Neural progenitor cell (in vitro differentiated cells): ENCODE measurements at places on chromosomes 12 and 14.

- peak; percentile 85 for DNase-seq
Measured at GRCh38 chr12:70590051-70590450, 47.2 kb downstream of the PTPRB start.

GRCh38 chr12:65004270-65004669 lies 116.8 kb downstream of the WIF1 start:
- no peak for DNase-seq

- DNase-seq = no peak
Measured at GRCh38 chr12:67893022-67893580, 96.1 kb upstream of the IFNG-AS1 start.

DNA sequence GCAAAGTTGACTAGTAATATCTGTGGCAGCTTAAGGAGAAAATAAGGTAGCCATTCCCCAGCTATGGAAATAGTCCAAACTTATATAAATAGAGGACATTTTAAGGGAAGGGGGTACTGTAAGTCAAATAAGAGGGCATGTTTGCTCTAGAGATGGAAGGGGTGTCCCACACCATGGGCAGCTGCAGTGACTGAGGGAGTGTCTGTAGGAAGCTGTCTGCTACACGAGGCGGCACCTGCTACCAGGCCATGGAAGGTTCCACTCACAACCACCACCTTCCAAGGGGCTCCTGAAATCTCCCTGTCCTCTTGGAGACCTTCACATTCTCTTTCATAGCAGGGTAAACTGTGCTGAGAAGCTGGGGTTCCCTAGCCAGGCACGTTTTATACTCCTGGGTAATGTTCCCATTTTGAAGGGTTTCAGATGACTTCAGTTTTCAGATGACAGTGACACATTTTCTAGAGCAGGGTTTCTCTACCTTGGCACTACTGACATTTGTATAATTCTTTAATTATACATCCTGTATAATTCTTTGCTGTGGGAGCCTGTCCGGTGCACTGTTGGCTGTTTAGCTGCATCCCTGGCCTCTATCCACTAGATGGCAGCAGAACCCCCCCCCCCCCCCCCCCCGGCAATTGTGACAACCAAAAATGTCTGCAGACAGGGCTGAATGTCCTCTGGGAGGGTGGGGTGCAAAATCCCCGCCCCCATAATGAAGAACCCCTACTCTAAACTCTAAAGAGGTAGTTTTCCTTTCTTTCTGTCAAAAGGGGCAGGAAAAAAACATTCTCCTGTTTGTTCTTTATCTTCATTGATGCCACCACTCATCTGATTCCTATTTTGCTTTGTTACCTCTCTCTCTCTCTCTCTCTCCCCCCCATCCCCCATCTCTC lies 11.6 kb upstream of the SMCO2 start:
- peak; percentile 17 for DNase-seq

- no peak for DNase-seq
Measured at GRCh38 chr12:38601949-38602348, 285.4 kb downstream of the ALG10B start.

DNA sequence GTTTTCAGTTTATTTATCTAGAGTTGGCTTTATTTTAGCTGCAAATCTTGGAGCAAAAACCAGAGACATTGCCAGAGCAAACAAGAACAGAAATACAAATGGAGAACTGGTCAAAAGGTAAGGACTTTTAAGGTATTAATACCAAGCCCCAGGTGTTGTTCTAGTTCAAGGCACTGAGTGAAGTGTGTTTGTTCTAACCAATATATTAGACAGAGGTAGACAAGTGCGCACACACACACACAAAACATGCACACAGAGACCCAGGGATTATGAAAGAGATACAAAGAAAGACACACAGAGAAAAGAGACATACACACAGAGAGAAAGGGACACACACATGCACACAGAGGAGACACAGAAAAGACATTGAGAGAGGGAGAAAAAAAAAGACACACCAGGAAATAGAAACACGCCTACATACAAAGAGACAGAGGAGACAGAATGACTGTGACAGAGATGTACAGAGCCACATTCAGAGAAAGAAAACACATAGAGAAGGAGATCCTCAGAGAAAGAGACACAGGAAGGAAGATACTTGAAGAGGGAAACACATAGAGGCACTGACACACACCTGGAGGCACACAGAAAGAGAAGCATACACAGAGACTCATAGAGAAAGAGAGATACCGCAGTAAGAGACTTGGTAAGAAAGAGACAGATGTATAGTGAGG lies 50.2 kb downstream of the MIPOL1 start:
- no peak for DNase-seq

DNA sequence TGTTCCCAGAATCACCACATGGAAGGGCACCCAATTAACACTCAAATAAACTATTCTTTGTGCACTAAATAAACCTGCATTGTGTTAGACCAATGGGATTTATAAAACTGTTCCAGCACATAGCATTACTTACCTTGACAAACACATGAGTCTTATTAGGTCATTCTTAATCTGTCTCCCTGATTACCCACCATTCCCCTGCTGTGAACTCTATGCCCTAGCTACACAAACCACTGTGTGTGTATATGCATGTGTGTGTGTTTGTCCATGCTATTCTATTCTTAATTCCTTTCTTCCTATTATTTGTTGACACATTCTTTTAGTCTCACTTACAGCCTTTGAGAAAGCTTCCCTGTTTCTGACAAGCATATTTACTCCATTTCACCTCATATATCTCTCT lies 303.6 kb upstream of the GARIN6 start:
- DNase-seq = no peak

- DNase-seq = no peak
Measured at GRCh38 chr14:20375471-20375870, 32.0 kb downstream of the PARP2 start.

GRCh38 chr12:1530592-1531152 lies 63.7 kb downstream of the FBXL14 start:
- DNase-seq = peak; percentile 60

- no peak for DNase-seq
Measured at GRCh38 chr14:69701857-69702256, 65.1 kb upstream of the SRSF5 start.

DNA sequence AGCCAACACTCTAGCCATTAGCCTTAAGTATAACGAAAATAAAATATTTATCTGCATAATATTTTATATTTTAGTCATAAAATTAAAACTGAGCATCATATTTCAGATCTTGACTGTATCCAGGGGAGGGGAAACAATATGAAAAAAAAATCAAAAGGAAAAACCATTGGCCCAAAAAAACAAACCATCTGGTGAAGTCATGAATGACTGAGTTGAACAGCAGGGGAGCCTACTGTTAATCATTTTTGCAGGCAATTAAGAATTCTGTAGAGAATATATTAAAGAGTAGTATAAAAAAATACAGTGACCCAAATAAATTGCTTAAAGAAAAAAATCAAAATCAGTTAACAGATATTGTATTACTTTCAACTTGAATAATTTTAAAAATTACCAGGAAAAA lies 224.8 kb downstream of the C12orf50 start:
- no peak for DNase-seq

GRCh38 chr12:25382311-25383106 lies 131.8 kb upstream of the KRAS start:
- no peak for DNase-seq

GRCh38 chr14:23024612-23025075 lies 10.1 kb downstream of the PSMB5 start:
- no peak for DNase-seq

DNA sequence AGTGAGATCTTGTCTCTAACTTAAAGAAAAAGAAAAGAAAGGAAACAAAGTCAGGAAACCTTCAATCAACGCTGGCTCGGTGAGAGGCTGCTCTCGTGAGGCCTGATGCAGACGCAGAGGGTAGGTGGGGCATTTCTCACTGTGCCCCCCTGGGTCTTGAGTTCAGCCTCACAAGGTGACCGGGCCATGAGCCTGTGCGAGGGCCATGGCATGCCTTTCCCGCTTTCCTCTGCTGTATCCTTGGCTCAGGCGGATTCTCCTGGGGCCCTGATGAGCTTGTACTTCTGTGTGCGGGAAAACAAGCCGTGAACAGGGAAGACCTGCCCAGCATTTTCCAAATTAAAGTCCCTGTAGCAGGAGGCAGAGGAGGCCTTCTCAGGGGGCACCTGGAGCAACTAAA lies 20.2 kb downstream of the ADGRD1 start:
- DNase-seq = no peak

DNA sequence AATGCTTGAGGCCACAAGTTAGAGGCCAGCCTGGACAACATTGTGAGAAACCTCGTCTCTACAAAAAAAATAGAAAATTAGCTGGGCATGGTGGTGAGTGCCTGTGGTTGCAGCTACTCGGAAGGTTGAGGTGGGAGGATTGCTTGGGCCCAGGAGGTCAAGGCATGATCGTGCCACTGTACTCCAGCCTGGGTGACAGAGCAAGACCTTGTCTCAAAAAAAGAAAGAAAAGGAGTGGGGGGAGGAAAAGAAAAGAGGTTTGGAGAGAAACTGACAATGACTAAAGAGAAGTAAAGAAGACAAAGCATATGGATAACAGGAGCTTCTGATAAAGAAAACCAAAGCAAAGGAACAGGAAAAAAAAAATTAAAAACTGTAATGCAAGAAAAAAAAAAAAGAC lies 37.4 kb upstream of the SELPLG start:
- no peak for DNase-seq

DNA sequence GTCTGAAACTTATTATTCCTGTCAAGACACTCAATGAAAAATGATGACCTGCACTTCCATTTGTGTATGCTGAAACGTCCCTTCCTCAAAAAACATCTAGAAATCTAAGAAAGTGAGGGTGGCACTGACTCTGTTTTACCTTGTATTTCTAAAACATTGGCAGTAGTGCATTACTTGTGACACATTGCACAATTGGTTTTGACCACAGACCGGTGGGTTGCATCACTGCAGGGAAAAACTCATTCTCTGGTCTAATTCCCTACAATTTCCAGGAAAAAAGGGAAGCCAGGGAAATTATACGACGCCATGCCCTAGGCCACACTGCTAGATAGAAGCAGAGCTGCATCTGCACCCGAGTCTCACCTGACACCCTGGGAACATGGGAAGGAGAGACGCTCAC lies 156.7 kb downstream of the NTF3 start:
- DNase-seq = no peak

DNA sequence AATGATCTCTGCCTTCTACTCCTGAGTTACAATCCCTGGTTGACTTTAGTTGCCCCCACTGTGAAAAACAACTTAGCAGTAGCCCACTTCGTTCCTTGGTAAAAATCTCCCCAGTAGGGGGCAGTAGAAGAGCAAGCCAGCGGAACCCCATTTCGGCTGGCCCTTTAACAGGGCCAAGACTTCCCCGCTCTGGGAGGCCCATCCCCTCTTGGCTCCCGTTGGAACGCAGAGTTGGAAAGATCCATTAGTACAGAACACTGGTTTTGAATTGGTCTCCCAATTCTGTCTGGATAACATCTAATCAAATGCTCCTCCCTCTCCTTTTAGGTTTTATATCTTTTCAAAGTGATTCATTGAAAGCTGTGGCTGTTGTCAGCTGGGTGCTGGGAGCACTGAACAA lies 1133.3 kb downstream of the BCL11B start:
- DNase-seq = peak; percentile 87

DNA sequence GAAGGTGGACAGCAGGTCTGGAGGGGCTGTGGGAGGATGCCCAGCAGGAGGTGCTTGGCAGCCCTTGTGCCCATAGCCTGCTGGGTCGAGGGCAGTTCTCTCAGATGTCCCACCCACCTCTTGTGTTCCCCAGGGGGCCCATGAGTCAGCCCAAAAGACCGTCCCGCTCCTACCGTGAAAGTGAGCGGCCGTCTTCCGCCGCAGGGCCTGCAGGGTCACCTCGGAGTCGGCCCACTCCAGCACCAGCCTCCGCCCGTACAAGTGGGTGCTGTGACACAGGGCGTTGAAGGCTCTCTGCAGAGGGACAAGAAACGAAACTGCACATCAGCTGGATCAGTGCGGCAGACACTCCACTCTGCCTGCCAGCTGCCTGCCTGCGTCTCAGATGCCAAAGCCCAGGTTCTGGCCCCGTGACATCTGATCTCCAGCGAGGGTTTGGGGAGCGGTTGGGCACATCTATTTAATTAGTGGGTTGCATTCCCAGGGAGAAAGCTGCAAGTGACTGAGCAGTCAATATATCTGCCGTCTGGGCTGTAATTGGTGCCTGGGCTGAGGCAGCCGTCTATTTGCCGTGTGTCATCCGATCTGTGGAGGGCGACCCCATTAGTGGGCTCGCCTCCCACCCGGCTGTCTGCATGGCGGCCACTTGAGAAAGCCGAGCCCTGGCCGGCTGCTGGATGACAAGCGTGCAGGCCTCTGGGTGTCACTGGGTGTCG lies 121.5 kb downstream of the RBM19 start:
- no peak for DNase-seq

DNA sequence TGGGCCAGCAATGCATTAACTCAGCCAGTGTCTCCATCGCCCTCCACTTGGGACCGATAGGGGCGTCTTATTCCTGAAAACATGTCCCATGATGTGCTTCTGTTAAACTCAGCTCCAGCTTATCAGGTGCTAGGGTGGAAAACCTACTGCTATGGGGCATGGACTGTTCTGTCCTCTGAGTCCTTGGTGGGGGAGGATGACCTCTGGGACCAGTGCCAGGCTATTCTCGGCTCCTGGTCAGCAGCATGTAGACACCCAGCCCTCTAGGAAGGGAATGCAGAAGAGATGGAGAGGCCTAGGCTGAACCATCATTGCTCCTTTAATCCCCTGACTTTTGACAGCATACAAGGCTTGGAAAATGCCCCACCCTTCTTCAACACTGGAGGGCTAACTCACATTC lies 486.2 kb downstream of the MED13L start:
- no peak for DNase-seq

DNA sequence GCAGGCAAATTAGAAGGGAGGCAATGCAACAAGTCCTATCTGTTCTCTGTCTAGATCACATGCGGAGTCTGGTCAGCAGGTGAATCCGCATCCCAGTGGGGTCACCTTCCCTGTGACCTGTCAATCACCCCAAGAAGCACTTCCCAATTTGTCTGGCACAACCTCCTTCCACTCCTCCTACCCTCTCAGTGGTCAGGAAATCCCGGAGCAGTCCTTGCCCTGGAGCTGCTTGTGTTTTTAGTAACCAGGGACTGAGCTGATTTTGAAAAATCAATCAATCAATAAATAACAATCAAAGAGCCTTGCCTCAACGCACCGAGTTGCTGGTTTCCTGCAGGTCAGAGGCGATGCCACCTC lies 572 bp upstream of the ACSS3 start:
- DNase-seq = peak; percentile 80

DNA sequence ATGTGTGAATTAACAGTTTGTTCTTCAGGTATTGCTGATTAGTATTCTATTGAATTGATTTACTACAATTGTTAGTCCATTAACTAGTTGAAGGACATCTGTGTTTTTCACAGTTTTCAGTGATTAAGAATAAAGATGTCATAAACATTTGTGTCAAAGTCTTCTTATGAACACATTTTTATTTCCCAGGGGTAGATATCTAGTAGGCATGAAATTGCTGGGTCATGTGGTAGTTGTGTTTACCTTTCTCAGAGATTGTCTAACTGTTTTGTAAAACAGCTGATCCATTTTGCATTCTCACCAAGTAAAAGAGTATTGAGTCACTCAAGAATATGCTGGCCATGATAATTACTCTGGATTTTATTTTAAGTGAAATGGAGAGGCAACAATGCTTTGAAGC lies 1145.3 kb downstream of the FSCB start:
- no peak for DNase-seq
